SK-N-SH (cell line): ENCODE measurements at places on chromosomes 16 and 17.

DNA sequence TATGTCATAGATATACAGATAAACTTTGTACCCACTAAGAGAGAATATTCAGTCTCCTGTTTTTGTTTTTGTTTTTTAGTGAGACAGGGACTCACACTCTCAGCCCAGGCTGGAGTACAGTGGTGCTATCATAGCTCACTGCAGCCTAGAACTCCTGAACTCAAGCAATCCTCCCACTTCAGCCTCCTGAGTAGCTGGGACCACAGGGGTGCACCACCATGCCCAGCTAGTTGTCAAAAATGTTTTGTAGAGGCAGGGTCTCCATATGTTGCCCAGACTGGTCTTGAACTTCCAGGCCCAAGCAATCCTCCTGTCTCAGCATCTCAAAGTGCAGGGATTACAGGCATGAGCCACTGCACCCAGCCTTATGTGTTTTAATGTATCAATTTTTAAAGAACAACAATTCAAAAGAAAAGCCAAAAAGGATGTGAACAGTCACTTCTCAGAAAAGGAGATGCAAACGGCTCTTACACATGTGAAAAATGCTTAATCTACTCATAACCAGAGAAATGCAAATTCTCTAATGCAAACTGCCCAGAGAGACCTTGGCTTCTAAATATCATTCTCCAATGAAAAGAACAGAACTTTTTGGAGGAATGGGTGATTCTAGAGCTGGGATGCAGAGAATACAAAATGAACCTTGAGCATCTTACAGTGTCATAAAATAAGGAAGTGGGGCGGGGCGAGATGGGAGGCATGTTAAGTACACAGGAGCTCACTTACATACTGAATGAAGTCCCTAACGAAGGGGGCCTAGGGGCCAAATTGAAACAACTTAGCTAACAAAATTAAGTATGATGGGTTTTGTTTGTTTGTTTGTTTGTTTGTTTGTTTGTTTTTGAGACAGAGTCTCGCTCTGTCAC lies 7.3 kb upstream of the CMTM3 start:
- DNase-seq: no peak

- no peak for DNase-seq
Observed at GRCh38 chr16:81815429-81815766, 36.3 kb downstream of the PLCG2 start.

GRCh38 chr17:54882950-54883349 lies 17.7 kb upstream of the TOM1L1 start:
- no peak for DNase-seq

GRCh38 chr16:212999-213398 lies 16.2 kb downstream of the LUC7L start:
- no peak for DNase-seq

- DNase-seq: peak; percentile 89
Observed at GRCh38 chr17:72407336-72407909, 286.6 kb downstream of the SOX9 start.

DNA sequence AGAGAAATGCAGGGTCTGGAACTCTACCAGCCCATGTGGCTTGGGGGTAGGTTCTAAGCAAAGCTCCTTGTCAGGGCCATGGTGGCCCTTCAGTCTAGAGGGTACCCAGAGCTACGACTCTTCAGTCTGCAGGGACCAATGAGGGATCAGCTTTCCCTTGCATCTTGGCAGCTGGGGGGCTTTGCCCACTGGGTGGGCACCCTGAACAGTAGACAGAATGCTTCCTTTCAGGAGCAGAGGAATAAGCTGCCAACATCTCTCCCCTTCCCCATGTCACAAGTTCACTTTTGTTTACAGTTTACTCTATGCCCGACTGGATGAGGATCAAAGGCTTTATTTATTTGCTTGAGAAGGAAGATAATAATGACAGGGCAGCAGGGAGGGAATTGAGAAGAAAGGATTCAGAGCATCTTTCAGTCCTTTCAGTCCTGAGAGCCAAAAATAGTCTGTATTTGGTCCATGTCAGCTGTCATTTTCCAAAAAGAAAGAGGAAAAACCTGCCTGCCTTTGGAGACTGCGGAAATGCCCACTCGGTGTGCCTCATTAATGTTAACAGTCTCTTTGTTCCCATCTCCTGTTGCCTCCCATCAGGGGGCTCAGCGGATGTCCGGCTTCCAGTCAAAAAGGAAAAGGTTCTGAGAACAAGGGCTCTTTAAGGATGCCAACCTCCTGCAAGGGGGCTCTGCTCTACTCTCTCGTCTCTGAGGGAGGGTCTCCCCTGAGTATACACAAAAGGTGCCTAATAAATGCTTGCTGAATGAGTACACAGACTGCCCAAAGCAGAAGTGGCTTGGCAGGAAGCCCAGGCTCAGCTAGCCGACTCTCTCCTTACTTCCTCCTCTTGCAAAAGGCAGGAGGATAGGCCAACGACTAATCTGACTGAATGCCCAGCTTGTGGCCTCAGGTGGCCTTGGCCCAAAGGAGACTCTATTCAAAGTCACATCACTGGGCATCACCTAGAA lies 17.1 kb downstream of the TRAF4 start:
- no peak for DNase-seq

DNA sequence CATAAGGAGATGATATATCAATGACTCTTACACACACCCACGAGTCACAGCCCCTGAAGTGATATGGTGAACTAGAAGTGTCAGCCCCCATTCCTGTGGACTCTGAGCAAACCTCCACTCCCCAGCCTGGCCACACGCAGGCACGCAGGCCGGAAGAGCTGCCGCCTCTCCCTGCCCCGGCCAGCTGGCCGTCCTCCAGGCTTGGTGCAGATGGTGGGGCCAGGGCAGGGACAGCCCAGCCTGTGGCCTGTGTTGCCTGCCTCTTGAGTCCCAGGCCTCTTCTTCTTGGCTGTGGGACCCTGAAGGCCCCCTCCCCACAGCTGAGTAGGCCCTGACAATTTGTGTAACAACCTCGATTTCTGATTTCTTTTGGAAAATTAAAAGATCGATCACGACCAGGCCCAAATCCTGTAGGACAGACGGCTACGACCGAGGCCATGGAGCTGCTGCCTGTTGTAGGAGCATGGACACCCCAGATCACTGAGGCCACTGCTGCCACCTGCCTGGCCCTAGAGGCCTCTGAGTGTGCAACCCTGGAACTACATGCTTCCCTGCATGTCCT lies 10.0 kb upstream of the MPRIP start:
- peak; percentile 85 for DNase-seq

GRCh38 chr17:67422897-67423296 lies 45.8 kb downstream of the PITPNC1 start:
- DNase-seq: no peak

DNA sequence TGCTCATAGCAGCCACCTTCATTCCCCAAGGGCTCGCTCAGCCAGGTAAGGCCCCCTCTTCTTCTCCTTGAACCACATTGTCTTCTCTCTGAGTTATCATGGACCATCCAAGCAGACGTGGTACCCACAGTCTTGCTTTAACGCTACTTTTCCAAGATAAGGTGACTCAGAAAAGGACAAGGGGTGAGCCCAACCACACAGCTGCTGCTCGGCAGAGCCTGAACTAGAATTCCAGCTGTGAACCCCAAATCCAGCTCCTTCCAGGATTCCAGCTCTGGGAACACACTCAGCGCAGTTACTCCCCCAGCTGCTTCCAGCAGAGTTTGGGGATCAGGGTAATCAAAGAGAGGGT lies 272 bp downstream of the CCL2 start:
- no peak for DNase-seq

DNA sequence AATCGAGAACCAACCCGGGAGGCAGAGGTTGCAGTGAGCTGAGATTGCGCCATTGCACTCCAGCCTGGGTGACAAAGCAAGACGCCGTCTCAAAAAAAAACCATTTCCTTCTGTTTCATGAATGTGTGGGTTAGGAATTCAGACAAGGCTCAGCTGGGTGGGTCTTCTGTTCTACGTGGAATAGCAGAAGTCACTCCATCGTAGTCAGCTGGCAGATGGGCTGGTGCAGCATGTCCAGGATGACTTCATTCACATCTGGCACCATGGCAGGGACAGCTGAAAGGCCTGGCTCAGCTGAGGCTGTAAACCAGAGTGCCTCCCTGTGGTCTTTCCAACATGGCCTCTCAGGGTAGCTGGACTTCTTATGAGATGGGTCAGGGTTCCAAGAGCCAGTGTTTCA lies 89.0 kb downstream of the C17orf67 start:
- no peak for DNase-seq

GRCh38 chr17:61414936-61415251 lies 15.3 kb downstream of the TBX2 start:
- DNase-seq: peak; percentile 47

DNA sequence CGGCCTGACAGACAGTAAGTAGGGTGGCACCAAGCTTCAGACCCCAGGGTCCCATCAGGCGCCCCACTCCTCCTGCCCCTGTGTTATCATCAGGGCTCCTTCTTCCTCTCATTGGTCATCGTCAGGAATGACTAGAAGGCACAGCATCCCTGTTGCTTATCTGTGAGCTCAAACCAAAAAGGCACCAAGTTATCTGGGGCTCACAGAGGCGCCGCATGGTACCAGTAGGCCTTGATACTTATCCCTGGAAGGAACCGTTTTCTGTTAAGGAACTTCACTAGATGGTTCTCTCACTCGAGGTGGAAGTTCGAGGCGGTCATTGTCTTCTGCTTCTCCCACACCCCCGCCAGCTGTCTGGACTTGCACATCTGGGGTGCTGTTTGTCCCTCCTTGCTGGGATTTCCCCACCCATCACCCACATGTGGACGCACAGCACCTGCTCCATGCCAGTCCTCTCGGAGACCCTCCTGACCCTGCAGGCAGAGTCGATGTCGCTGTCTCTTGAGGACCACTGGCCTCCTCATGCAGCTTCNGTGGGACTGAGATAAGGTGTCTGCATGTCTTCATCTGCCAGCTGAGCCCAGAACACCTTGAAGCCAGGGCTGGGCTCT lies 52.1 kb downstream of the METRNL start:
- DNase-seq: no peak

DNA sequence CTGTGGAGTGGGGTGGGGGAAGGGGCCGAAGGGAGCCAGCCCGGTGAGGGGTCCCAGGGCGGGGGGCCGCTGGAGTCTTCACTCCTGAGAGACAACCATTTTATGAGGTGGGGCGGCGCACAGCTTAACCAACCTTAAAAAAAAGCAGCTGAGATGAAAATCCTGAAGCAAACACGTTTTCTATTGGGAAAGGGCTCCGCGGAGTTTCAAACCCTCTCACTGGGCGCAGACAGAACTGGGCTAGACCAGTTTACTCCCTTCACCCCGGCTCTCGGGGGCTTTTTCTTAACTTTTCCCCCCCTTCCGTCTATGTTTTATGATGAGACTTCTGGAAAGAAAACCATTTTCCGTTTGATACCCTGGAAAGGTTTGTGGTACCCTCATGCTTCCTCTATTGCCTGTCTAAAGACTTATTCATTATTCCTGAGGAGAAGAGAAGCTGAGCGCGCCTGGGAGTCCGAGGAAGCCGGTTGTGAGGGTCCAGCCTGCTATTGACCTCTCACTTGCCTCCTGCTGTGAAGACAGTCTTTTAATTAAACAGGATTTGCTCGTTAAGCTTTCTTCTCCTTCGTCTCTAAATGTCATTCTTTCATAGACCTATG lies 482 bp upstream of the SSH2 start:
- DNase-seq: no peak

DNA sequence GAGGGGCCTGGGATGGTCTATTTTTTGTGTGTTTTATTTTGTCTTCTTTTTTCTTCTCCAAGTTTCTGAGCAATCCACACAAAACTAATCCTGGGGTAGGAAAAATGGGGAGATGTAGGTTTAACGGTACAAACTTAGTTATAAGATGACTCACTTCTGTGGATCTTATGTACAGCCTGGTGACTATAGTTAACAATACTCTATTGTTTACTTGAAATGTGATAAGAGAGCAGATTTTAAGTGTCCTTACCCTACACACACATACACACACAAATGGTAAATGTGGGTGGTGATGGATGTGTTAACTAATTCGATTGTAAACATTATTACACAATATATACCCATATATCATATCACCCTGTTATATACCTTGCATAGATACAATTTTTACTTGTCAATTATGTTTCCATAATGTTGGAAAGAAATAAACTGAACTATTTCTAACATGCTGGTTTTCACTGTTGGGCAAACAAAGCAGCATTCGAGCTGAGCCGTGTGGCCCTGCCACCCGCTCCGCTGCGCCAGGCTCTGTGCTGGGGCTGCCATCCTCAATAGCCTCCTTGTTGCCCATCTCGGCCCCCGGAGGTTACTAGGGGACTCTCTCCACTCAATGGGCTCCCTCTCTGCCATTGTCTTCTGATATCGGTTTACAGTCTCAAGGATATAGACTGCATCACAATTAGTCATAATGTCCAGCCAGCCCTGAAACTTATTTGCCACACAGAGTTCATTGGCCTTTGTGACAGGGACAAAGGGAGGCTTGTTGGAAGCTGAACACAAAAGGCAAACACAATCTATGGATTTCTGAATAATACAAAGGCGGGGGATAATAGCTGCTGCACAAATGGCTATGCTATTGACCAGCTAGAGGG lies 380.3 kb upstream of the MAF start:
- DNase-seq: no peak

DNA sequence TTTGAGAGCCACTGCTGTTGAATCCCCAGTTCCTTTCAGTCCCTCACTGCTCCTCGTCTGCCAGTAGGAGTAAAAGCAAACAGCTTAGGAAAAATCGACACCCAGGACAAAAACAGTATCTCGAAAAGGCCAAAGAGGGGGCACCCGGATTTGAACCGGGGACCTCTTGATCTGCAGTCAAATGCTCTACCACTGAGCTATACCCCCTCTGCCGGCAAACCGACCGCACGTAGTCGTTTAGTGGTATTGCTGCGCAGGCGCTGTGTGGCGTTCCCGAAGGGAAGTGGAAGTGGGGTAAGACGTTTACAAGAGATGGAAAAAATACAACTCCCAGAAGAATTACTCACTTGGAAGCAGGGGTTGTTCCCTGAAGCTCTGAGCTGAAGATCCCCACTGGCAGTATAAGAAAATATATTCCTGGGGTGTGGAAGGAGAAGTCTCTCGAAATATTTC lies 2.2 kb upstream of the PLXDC1 start:
- DNase-seq: peak; percentile 68

DNA sequence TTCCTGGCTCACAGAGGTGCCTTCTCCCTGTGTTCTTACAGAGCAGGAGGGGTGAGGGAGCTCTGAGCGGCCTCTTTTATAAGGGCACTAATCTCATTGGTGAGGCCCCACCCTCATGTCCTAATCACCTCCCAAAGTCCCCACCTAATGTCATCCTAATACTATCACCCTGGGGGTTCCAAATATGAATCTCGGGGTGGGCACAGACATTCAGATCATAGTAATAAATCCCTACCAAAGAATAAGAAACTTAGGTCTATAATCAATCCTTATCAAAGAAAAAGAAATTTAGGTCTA lies 32.3 kb upstream of the METRNL start:
- no peak for DNase-seq
